ENCODE measurements at places on chromosomes 4 and X.

- DNase-seq = peak; percentile 64
Observed at GRCh38 chr4:84319124-84319523, 180.0 kb downstream of the NKX6-1 start.

- no peak for DNase-seq
Observed at GRCh38 chr4:33825685-33826084, 2418.6 kb downstream of the ARAP2 start.

DNA sequence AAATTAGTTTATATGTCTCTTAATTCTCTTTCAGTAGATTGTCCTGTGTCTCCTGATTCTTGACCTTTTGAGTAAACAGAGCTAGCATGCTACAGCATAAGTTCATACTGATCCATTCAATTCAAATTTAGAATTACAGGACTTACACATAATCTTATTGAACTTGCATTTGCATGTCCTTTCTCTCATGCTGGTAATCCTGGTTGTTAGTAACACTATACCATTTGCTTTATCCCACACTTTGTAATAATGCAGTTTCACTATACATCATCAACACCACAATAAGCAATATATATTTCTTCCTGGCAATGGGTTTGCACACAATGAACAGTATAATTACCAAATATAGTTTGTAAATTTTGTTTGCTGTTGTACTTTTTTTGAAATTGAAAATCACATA, 937.2 kb upstream of the GRID2 start:
- no peak for DNase-seq

- no peak for DNase-seq
Observed at GRCh38 chr4:94345266-94345665, 2.6 kb upstream of the HPGDS start.

DNA sequence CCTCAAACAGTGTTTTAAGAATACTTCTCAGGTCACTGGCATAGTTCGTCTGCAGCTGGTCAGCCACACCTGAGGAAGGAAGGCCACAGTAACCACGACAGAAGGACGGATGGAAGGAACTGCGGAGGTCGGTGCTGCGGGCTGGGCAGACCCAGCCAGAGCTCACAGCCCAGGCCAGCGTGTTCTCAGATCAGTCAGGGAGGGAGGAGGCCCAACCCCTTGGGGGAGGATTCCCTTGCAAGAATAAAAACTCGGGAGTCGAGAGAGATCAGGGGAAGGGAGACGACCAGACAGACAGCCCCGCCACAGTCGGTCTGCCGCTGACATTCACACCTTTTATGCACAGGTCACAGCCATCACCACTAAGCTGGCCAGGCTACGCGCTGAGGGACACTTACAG, 11.3 kb upstream of the MXD4 start:
- no peak for DNase-seq

- peak; percentile 99 for DNase-seq
Observed at GRCh38 chr4:16418814-16419213, 192.5 kb upstream of the TAPT1 start.

DNA sequence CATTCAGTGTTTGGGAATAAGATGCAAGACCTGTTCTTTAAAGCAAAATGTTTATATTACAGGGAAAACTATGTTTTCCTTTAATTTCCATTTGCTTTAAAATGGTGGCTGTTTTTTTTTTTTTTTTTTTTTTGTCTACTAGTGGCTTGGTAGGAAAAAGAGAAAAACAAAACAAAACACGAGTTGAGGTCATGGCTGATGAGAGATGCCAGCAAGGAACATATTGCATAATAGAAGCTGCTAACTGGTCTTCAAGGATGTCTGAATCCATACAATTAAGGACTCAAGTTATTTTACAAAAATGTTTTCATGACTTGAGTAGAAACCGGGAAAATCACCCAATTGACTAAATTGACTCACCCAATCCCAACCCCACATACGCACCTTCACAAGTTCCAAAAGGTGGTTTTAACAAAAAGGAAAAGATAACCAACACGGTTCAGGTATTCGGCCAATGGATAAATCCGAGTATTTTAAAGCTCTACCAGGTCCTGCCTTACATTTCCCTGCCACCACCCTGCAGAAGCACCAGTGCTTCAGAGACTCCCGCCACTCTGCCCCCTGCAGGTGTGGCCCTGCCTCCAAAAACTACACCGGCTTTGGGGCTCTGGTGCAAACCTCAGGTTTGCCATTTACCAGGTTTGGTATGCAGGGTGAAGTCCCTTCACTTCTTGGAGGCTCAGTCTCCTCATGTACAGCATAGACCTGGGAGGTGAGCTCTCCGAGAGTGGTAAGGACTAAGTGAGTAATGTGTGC, 27.1 kb downstream of the PIR start:
- DNase-seq = no peak

- peak; percentile 26 for DNase-seq
Observed at GRCh38 chrX:17414027-17414658, 39.1 kb downstream of the NHS start.

DNA sequence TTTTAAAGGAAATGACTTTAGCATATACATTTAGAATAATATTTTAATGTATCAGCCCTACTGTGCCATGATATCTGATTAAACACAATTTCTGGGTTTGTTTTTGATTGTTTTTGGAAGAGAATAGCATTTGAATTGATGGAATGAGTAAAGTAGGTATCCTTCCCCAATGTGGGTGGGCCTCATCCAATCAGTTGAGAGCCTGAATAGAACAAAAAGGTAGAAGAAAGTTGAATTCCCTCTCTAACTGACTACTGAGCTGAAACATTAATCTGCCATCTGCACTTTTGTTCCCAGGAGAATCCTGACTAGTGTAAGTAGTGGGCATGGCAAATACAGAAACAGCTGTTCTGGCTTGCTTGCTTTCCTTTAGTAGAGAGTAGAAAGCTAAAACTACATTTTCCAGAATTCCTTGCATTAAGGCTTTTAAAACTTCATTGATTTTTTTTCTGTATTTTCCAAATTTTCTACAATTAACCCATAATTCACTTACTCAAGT, 9.7 kb upstream of the SEC24D start:
- no peak for DNase-seq

DNA sequence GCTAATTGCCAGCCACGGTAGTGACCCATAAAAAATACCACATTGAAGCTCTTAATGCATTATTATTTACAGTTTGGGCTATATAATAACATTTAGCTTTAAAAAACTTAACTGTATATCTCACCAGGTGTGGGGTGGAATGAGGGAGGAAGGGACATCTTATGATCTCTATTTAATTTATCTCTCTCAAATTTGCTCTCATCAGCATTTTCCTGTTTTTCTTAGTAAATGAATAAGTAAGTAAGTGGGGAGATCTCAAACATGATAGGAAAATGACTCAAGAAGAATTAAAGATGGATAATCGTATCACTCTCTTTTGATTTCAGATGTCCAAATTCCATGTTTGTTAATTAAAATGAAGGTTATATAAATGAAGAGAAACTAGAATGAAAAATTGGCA, 200.7 kb upstream of the NR3C2 start:
- DNase-seq = no peak

GRCh38 chr4:56129431-56129861, 180.7 kb downstream of the CEP135 start:
- peak; percentile 6 for DNase-seq

GRCh38 chr4:102525097-102525496, 23.9 kb downstream of the NFKB1 start:
- no peak for DNase-seq

GRCh38 chrX:3584415-3584996, 128.9 kb downstream of the PRKX start:
- no peak for DNase-seq

DNA sequence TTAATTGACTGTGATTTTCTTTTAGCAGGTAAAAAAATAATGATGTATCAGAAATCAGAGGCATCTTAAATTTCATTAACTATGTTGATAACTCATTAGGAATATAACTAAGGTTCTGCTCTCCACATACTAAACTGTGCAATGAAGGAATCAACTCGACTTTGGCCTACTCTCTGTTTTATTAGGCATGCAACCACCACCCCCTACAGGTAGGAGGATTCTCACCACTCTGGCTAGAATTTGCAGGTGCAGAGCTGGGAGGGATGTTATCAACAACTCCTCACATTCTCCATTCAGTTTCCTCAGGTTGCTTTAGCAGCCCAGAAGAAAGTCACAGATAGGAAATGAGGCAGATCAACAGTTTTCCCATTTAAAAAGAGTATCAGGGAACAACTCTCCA, 160.1 kb downstream of the COX18 start:
- peak; percentile 25 for DNase-seq
